ENCODE measurements at places on chromosomes 6 and 20.

GRCh38 chr6:6560909-6561308 lies 27.6 kb upstream of the LY86 start:
- no peak for DNase-seq

GRCh38 chr6:70398783-70399728 lies 14.3 kb upstream of the FAM135A start:
- DNase-seq: peak; percentile 90

DNA sequence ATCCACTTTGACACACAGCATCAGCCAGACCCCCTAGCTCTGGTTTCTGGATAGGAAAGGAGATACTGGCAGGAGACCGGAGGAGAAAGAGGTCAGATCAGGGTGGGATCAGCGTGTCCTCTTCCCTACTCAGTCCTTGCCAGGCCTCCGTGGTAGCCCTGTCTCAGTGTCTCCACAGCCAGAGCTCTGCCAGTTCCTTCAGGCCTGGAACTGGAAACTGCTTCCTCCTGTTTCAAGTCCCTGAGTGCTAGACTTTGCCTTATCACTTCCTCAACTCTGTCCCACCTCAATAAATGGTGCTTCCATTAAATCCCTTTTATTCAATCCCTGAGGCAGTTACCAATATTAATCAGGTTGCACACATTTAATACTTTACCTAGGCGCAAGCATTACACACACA lies 96.8 kb upstream of the LY86 start:
- no peak for DNase-seq

DNA sequence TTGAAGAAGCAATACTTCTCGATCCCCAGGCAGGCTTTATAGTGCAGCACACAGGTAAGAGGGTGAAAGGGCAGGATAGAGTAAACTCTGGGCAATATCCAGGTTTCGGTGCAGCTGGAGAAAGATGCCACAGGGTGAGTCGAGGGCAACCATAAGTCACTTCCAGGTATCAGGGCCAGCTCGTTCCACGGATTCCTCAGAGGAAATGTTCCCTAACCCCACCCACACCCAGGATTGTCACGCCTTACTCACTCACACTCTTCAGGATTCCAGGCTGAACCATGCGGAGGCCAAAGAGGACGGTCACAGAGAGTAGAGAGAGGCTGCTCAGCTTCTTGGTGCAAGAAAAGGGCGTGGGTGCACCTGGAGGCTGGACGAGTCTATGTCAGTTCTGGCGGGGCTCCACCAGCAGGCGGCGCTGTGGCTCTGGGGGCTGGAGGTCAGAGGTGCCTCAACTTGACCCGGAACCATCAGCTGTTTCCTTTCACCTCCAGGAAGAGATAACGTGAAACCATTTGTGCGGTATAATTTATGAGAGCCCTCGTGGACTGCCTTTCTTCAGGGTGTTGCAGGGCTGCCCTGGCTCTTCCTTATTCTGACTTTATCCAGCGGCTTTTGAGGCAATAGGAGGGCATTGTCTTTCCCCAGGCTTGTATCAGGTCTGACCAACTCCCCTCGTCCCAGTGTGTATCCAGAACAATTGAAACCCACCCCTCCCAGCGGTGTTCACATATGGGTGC lies 14.5 kb upstream of the WFDC12 start:
- peak; percentile 81 for DNase-seq

GRCh38 chr6:146545581-146545980 lies 1.9 kb downstream of the RAB32 start:
- no peak for DNase-seq

DNA sequence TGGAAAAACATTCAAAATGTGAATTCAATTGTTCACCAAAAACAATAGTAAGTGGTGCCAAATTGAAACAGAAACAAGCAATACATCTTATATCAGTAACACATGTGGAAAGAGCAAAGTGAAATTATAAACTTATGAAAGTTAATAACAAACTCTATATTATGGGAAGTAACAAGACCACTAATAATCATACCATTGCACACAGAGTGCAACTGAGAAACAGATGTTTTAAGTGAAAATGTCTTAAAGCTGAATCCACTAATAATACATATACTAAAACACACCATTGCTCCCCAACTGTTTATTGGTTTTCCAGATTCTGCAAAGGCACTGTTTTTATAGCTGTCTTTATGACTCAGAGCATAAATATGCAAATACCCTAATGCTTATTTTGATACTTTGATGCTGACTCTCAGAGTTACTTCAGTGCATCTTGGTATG lies 292.3 kb downstream of the RFPL4B start:
- DNase-seq: no peak

- peak; percentile 52 for DNase-seq
Measured at GRCh38 chr6:292506-293192, 362 bp downstream of the DUSP22 start.

DNA sequence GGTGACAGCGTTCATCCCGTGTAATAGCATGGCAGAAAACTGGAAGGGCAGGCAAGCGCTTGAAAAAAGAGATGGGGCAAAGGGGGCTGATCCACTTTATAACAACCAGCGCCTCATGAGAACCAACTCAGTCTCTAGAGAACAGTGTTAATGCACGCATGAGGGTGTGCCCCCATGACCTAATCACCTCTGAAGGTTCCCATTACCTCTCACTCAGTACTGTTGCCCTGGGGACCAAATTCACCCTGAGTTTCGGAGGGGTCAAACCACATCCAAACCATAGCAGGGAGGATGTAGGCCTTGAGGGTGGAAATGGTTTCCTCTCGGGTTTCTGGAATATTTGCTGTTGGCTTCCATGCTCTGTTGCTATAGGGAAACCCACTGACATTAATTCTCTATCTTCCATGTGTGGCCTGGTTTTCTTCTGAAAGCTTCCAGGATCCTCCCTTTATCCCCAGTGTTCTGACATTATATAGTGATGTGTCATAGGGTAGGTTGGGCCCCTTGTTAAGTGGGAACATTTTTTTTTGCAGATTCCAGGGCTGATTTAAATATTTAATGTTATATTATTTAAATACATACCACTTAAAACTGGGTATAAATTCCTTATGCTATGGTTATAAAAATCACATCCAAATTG lies 65.2 kb downstream of the PPP1R14C start:
- DNase-seq: no peak

GRCh38 chr6:87174078-87174579 lies 18.8 kb downstream of the ZNF292 start:
- DNase-seq: no peak

DNA sequence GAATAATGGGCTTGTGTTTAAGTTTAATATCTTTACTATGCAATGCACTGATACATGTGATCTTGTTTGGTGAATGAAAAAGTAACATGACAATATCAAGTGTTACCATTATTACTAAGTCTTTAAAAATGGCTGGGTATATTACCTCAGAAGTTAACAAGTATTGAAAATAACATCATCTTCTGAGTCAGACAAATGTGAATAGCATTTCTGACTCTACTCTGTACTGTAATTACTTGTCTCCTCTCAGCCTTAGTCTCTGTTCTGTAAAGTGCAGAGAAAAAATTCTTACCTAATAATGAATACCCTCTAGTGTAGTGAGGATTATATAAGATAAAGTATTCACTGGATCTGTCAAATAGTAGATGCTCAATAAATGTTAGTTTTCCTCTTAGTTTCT lies 47.0 kb upstream of the GCLC start:
- no peak for DNase-seq

DNA sequence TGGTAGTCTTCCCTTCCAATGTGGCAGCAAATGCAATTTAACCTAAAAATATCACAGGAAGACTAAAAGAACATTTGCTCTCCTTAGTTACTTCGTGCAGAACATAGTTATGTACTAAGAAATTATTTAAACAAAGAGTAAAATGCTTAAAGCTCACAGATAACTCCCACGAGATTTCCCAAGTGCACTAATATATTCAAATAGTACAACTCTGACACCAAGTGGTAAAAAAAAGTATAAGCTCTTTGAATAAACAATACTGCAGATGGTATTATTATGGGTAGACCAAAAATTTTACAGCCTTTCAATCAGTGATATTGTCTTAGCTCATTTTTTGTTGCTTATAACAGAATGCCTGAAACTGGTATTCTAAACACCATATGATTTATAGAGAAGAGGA lies 52.8 kb upstream of the FILIP1 start:
- DNase-seq: no peak

GRCh38 chr20:44745598-44746366 lies at the start of gene KCNK15:
Gene KCNK15 (plus strand): TSS chr20:44745865. CDS start chr20:44745911, 46 bp downstream.
- DNase-seq: no peak

GRCh38 chr20:17611540-17612286 lies 41.8 kb downstream of the DSTN start:
- DNase-seq: no peak

DNA sequence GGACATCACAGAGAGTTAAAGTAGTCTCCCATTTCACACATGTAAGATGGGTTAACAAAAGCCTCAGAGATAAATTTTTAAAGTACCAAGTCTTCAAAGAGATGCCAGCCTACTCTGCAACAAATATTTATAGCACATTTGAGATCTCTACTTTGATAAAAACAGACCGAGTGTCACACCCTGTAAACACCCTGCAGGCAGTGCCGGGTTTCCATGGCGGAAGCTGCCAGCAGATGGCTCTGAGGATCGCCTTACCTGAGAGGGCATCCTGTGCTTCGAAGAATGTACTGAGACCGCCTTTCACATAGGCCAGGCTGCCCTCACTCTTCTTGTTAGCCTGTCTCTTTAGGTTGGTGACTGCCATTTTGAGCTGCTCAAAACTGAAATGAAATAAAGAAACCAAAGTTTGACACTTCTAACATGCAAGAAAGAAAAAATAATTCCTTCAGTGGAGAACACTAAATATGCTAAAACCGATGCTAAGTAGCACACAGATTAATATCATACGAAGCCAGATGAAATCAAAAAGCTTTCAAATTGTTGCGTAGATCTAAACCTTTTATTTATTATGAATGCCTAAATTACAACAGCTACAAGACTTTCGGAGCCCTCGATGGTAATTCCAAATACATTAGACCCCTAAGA lies 39.3 kb downstream of the HUS1B start:
- peak; percentile 3 for DNase-seq

- no peak for DNase-seq
Measured at GRCh38 chr20:37375227-37375626, 29.3 kb downstream of the SRC start.

- no peak for DNase-seq
Measured at GRCh38 chr6:143741480-143741879, 63.7 kb downstream of the PHACTR2 start.

DNA sequence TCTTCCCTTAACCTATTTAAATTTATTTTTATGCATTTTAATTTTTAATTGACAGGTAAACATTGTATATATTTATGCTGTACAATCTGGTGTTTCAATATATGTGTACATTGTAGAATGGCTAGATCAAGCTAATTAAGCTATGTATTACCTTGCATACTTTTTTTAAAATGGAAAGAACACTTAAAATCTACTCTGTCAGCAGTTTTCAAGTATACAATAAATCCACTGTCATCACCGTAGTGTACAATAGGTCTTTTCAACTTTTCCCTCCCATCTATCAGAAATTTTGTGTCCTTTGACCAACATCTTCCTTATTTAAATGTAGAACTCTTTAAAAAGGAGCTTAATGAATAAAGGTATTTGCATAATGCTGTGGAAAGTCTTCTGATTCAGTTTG lies 27.6 kb downstream of the RPS12 start:
- DNase-seq: no peak

DNA sequence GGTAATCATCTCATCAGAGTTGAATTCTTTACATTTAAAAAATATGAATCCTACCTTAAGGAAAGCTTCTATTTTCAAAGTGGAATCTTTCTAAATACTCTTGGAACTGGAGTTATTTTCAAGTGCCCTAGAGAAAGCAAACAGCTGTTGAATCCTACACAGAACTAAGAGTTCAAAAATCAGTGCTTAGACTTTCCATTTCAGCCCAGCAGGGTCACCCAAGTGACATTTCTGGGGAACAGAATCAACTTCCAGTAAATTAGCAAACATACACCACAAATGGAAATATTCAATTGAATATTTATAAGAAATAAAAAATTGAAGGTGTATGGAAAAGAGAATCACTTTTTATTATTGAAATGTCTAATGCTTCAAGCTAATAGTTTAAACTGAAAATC lies 427.7 kb upstream of the NOX3 start:
- no peak for DNase-seq

DNA sequence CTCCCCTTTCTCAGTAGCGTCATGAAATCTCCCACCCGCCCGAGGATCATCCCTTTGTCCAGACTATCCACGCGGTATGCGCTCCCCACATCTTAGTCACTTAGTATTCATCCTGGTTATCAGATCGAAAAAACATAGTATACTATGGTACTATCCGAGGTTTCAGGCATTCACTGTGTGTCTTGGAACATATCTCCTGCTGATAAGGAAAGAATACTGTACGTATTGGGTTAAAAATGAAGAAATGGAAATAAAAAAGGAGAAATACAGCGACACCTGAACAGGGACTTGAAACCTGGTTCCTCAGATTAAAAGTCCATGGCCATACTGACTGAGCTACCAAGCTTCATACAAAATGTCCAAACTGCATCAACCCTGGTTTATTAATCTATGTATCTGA lies 14.0 kb downstream of the HMGN4 start:
- DNase-seq: no peak

DNA sequence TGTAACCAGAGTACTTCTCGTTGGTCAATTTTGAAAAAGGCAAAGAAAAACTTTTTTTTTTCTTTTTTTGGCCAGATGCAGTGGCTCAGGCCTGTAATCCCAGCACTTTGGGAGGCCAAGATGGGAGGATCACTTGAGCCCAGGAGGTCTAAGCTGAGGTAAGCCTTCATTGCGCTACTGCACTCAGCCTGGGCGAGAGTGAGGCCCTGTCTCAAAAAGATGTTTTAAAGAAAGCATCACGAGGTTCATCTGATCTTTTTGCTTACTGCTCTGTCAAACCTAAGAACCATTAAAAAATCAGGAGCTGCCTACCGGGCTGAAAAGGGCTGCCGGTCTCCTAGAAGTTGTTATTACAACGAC lies 607 bp downstream of the LYRM2 start:
- no peak for DNase-seq

- no peak for DNase-seq
Measured at GRCh38 chr20:3825526-3825925, 5.2 kb downstream of the AP5S1 start.

- DNase-seq: no peak
Measured at GRCh38 chr6:3725145-3726047, 26.1 kb downstream of the PXDC1 start.

DNA sequence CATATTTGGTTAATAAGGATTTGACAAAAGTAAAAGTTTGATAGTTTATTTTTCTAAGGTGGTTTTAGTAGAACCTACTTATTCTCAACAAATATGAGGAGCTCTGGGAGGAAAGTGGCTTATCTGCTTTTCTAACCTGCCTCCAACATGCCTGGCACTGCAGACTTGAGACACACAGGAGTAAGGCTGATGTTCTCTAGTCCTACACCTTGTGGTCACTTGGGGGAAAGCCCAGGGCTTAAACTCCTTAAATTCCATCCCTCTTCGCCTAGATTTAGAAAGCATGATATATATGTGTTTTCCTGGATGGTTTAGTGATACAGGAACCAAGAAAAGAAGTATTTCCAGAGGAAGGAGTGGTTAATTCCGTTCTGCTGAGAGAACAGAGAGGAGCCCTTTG lies 39.9 kb upstream of the SAMD5 start:
- no peak for DNase-seq

GRCh38 chr6:11710311-11710761 lies 68.3 kb downstream of the ADTRP start:
- no peak for DNase-seq
